ENCODE measurements at places on chromosomes 2 and 18.

DNA sequence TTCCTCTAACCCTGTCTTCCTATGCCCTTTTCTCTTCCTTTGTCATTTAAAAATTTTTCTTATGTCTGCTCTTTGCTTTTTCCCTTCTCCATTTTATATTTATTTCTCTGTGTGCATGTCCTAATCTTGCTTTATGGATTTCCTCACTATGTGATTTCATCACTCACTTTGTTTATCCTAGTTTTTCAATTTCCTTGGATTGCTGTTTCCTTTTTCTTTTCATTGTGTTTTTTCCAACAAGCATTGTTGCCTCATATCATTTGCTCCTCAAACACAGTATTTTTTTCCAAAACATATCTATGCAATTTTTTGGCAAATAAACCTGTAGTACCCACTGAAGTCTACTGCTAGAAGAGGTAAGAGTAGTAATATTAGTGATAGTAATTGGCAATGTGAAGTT is 67.4 kb upstream of the PNPT1 start:
- DNase-seq, result no peak

GRCh38 chr2:148201075-148202004 is 180.4 kb downstream of the MBD5 start:
- no peak for DNase-seq

GRCh38 chr18:65753520-65753919 is 2.7 kb downstream of the CDH7 start:
- DNase-seq, result peak; percentile 92

DNA sequence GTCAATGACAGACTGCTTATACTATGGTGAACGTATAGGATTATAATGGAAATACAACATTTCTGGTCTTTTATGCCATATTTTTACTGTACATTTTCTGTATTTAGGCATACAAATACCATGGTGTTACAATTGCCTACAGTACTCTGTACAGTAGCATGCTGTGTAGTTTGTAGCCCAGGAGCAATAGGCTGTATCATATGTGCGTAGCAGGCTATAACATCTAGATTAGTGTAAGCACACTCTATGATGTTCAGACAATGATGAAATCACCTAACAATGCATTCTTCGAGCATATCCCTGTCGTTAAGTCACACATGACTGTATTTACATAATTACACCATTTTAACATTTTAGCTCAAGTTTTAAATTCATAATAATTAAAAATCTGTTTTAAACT is 556.6 kb upstream of the ZNF804A start:
- DNase-seq, result no peak

DNA sequence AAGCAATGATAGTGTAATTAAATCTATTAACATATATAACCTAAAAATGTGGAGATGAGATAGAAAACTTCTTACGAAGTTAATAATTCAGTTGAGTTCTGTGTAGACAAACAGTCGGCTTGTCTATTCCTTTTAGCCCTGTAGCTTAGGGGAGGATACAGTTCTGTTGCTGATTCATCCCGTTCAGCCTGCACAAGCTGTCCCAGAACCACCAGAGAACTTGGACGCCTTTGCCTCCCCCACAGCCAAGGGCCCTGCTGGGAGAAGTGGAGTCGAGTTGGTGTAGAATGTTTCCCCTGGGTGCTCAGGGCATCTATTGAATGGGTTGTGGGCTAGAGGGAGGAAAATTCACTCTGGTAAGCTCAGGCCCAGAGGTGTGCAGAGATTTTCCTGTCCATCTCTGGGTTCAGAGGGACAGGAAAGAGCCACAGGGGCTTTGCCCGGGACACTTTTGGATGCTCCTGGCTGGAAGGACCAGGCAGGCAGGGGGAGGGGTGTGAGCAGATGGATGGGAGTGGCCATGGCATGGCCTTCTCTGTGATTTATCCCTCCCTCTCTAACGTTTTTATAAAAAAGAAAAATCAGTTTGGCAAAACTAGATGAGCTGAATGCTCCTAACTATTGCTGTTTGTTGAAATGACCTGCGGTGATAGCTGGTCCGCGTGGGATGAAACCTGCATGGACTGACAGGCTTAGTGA is 42.8 kb upstream of the GALR1 start:
- peak; percentile 61 for DNase-seq
